Activated CD8-positive, alpha-beta memory T cell treated with anti-CD3 and anti-CD28 coated beads, Interleukin-2, amount 50 U/mL, for 48 hours (primary cell): ENCODE measurements at places on chromosomes 16 and 17.

DNA sequence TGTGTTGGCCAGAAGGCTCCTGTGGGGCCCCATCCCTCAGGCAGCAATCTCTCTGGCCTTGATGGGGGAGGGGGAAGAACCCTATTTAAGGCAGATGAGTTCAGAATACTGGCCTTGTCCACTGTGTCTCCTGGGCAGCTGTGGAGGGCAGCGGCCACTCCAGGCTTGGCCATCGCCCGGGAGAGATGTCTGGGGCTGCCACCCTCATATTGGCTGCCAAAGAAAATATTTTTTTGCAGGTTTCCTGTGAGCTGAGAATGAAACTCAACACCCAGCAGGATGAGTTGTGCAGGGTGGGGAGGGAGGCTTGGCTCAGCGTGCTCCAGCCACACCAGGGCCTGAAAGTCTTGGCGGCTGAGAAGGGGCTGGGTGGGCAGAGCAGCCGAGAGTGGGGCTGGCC is 14.4 kb upstream of the TIMP2 start:
- DNase-seq: no peak

DNA sequence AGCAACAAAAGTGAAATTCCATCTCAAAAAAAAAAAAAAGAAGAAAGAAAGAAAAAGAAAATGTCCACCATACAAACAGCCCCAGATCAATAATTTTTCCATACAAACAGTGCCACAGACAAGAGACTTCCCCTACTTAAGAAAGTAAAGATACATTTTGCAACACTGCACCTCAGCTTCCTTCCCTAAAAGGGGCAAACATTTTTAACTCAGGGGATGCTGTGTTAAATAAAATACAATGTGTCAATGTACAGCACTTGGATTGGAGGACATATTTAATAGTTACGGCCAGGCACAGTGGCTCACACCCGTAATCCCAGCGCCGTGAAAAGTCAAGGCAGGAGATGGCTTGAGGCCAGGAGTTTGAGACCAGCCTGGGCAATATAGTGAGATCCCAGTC is 22.3 kb downstream of the MYH11 start:
- no peak for DNase-seq

DNA sequence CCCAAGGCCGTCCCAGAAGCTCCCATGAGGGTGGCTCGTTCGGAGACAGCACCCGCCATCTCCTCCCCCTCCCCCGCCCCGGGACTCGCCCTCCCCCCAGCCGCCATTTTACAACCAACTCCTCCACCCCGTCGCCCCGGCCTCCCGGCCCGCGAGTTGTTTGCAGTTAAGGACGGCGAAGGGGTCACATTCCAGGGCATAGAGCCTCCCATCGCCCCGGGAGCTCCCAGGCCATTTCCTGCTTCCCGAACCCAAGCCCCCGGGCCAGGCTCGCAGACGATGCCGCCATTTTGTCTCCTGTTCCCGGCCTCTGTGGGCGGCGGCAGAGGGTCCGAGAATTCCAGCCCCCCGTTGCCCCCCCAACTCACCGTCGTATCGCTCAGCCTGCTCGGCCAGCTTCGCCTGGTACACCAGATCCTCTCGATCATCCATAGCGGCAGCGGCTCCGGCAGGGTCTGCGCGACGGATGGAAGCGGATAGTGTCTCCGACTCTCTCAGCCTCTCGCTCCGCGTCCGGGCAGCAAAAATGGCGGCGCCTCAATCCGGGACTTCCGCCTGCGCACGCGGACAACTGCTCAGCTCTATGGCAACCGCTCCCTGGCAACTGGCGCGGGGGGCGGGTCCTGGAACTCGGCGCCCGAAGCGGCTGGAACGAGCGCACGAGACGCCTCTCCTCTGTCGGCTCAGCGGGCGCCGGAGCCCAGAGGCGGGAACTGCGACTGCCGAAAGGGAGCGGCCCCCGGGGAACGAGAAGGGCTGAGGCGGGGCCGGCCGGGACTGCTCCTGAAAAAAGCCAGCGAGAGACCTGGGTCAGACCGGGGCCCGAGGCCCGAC is at the start of gene YWHAE:
TSS of gene YWHAE (minus strand) at position 544 of the 834 bp plus-strand sequence. CDS start at position 432, 112 bp downstream.
- peak; percentile 99 for DNase-seq

DNA sequence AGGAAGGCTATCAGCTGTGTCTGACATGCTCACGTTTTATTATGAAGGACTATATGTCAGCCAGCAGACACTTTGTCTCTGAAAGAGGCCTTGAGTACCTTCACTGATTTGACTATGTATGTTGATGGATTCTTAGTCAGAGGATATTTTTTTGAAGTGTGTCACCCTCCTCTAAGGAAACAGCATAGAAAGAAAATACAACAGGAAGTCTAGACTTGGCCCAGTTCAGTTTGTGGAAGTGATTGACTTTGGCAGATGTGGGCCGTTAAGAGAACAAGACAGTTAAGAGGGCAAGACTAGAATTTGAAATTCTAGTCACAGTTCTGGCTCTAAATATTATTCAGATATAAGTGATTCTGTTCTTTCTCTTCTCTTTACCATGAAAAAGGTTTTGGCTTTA is 471.5 kb downstream of the CDH8 start:
- DNase-seq: no peak

DNA sequence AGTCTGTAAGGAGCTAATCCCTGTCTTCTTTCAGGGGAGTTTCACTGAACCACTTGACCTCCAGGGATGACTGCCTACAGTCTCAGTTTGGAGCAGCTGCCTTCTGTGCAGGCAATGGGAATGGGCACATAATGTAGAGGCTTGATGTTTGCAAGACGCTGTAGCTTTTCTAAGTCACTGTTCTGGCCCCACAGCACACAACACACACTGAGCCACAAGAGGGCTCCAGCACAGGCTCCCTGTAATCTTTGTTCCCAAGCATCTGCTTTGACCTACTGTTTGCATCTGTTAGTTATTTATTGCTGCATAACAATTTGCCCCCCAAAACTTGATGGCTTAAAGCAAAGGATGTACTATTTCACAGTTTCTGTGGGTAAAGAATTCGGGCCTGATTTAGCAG is 419.0 kb upstream of the ASIC2 start:
- DNase-seq: no peak

DNA sequence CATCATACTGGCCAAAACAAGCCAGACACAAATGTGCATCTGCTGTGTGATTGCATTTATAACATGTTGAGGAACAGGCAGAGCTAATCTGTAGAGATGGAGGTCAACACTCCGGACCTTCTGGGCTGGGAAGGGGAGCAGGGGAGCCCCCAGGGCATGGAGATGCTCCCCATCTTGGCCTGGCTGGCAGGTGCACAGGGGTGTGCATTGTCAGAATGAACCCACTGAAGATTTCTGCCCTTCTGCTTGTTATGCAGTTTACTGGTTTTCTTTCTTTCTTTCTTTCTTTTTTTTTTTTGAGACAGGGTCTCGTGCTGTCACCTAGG is 146.9 kb downstream of the CMIP start:
- no peak for DNase-seq

GRCh38 chr17:69428252-69428980 is 13.9 kb downstream of the MAP2K6 start:
- no peak for DNase-seq

- DNase-seq: no peak
Measured at GRCh38 chr16:28543072-28543471, 4.3 kb upstream of the NUPR1 start.

GRCh38 chr17:27993161-27993695 is 49.2 kb upstream of the NLK start:
- DNase-seq: no peak

GRCh38 chr17:81912441-81913309 is 1.5 kb upstream of the PCYT2 start:
- DNase-seq: no peak

DNA sequence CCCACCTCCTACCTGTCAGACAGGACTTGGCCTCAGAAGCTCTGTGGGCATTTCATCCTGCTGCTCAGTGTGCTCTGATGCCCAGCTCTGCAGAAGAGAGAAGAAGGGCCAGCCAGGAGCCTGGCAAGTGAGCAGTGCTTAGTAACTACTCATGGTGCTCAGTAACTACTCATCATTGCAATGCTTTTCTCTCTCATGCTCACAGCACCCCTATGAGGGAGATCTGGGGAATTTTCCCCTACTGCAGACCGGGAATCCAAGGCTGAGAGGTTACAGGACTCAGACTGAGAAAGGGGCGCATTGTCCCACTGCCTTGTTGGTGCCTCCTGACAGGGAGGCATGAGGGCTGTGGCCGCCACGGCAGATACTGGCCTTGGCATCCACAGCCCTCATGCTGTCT is 261.1 kb downstream of the C16orf95 start:
- DNase-seq: no peak

- DNase-seq: no peak
Measured at GRCh38 chr16:72014675-72015074, 6.1 kb downstream of the DHODH start.

- no peak for DNase-seq
Measured at GRCh38 chr17:50396261-50397110, 837 bp downstream of the LRRC59 start.

- DNase-seq: no peak
Measured at GRCh38 chr16:30413112-30413806, 5.9 kb downstream of the ZNF771 start.

DNA sequence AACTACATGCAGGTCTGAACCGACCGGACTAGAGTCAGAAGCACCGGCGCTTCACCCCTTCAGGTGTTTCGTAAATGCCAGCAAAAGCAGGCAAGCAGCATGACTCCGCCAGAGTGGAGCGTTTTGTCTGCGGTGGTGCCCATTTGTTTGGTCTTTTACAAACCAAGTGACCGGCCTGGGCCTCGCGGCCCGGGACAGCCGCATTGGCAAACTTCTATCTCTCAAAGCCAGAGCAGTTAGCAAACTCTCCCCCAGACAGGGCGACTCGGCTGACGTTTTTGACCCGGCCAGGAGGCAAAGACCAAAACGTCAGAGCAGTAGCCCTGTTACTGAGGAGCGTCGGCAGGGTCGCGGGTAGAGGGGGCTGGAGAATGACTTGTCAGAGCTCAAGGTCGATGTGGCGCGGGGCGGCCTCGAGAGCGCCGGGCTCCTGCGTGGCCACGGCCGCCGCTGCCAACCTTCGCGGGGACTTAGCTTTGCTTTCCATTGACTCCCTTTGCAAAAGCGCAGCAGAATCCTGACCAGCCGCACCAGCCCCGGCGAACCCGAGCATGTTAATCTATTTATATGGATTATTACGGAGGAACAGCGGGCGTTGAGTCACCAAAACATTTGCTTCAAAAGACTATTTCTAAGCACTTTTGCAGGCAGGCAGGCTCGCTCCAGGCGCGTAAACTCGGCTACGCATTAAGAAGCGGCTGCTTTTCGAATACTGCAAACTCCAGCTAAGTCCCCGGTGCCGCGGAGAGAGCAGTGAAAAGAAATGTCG is 763 bp upstream of the SOX9 start:
- peak; percentile 56 for DNase-seq

DNA sequence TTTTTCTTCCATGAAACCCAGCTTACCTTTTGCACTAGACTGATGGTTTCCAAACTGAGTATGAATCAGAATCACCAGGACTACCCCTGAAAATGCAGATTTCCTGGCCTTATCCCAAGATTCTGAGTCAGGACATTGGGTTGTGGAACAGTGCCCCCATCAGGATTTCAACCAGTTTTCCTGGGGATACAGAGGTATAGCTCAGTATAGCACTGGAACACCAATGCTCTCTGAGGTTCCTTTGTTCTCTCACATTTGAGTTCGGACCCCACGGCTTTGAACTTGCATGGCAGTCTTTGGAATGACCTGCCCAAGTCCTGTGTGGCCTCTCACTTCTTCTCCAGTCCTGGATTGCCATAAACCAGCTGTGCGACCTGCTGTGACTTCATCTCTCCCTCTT is 12.8 kb upstream of the CCL8 start:
- DNase-seq: no peak

GRCh38 chr17:58568044-58568799 is 53.8 kb upstream of the MTMR4 start:
- no peak for DNase-seq

DNA sequence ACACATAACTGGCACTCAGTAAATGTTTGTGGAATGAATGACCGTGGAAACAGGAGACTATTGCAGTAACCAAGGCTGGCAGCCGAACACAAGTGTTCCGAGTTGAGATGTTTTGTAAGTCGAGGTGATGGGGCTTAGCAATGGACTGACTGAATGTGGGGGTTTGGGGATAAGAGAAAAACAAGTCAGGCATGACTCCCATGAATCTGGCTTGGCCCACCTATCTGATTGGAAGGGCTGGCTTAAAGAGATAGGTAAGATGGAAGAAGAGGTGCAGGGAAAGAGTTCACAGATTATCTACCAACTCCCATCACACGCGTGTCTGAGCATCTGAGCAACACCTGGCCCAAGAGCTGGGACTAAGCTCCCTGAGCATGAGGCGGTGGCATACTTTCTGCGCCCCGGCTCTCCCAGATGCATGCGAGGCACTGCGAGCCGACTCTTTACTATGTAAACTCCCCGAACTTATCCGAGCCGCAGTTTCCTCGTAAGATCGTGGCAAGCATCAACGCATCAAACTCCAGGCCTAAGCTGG is 539 bp downstream of the IFT20 start:
- no peak for DNase-seq

DNA sequence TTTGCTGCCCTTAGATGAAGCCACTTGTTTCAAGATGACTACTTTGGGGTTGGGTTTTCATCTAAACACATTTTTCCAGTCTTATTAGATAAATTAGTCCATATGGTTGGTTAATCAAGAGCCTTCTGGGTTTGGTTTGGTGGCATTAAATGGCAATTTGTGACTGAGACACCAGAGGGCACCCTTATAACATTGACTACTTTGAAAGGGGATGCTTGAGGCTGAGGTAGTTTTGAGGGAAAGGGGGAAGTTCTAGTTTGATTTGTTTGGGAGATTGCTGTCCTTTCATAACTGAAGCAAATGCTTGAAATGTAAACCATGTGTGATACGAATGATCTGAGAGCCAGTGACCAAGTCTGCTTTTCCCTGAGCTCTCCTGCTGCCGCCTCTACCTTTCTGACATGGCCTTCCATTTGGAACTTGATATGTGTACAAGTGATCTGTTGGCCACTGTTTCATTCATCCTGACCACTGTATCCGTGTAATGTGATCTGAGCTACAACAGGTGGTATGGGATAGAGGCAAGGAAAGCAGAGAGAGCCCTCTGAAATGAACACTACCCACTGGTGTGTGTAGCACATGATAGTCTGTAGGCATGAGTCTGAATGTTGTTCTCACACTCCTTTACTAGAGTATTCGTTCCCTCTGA is 5.8 kb upstream of the RARA start:
- DNase-seq: no peak

DNA sequence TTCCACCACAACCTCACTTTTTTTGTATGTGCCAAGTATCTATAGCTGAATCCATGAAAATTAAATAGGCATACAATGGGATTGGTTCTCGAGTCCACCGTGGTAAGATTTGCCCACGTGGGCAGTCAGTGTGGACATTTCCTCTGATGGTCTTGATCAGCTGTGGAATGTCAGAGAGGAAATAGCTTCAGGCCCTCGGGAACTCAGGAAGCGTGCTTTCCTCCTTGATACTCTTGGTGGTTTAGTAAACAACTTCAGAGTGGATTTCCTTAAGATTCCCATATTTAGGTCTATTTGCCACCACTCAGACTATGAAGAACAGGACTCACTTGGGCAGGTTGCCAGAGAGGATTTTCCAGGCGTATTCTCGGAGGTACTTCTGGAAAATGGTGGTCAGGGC is 152.5 kb downstream of the VPS53 start:
- DNase-seq: no peak

- no peak for DNase-seq
Measured at GRCh38 chr16:80151722-80152111, 389.1 kb upstream of the DYNLRB2 start.

- DNase-seq: no peak
Measured at GRCh38 chr17:74970395-74970794, 2.2 kb downstream of the HID1 start.

- DNase-seq: no peak
Measured at GRCh38 chr17:17239832-17240231, 2.9 kb upstream of the FLCN start.
